Hippocampal formation (tissue), 2 donors: ENCODE measurements at places on chromosomes 4 and X.

DNA sequence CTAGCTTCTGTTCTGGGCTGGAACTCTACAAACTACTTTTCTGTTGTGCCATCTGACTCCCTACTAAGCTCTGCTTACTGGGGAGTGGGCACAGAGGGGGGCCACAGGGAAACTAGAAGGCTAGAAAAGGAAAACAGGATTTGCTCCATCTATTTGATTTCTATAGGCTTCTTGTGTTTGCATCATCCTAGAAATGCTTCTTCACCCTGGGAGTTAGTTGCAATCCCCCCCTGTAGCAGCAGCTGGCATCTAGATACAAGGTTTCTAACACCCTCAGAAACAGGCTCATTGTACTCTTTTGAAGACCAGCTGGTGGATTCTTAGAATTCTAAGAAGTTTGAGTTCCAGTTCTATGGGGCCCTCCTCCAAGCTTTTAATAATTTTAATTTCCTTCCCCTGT, 213.4 kb downstream of the TMA16 start:
- DNase-seq: no peak

DNA sequence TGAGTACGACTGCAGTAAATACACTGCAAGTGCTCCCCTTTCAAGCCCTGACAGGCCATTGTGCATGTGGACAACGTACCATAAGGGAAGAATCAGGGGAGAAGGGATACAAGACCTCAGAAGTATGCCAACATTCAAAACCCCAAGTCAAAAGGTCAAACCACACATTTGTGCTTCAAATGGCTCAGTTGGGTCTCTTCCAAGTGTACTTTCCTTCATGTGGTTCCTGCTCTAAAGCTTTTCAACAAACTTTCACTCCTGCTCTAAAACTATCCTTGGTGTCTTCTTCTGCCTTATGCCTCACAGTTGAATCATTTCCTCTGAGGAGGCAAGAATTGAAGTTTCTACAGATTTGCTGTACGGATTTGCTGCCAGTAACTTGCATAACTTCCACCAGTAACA, 305.7 kb upstream of the SLIT2 start:
- DNase-seq: no peak

GRCh38 chr4:148044089-148044911, 312.4 kb downstream of the ARHGAP10 start:
- no peak for DNase-seq

DNA sequence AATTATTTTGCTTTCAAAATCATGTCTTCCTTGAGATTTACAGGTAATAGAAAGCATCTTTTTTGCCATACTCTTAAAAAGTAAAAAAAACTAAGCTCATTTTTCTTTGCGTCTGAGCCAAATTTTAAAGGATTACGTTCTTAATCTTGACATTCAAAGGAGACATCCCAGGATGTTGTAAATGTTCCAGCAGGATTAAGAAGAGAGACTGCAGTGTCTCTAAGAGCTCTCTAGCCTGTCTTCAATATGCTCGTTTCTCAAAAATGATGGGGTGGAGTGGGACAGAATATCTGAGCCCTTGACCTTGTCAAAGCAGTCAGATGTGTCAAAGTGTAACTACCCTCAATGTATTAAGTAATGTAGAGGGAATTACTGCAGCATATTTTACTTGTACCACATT, 363.3 kb downstream of the PCDH7 start:
- no peak for DNase-seq
